ENCODE measurements at places on chromosomes 2 and 18. TPM values are rescaled to one million over a fixed set of nuclear protein-coding genes. Genes with fewer than 3 reads are reported as not detected.
A peak's percentile ranks its signal among the peaks of the same experiment; 100 is the strongest.

- no peak overlapping the region for H3K4me3 ChIP-seq
- no peaks in the 10 kb centered on the region for H3K27me3 ChIP-seq
- H3K27ac ChIP-seq, result no peak overlapping the region
- H3K36me3 ChIP-seq, result no peaks in the 10 kb centered on the region
These were observed 5.0 kb upstream of the TGIF1 start for GRCh38 chr18:3444954-3445353.

- H3K27me3 ChIP-seq, result no peaks in the 10 kb centered on the region
- no peaks in the 10 kb centered on the region for H3K4me1 ChIP-seq
- no peak for DNase-seq
- H3K27ac ChIP-seq, result no peak overlapping the region
- H3K4me3 ChIP-seq, result no peak overlapping the region
These were observed 187.2 kb downstream of the BCL11A start for GRCh38 chr2:60366135-60366712.

The ANKRD30B gene
- total RNA-seq, result not detected

GRCh38 chr2:219871351-219871750, 243.9 kb downstream of the SLC4A3 start:
- no peak overlapping the region for H3K27ac ChIP-seq
- no peak for DNase-seq
- no peaks in the 10 kb centered on the region for H3K27me3 ChIP-seq
- H3K36me3 ChIP-seq, result no peaks in the 10 kb centered on the region
- no peak overlapping the region for H3K4me3 ChIP-seq
- no peaks in the 10 kb centered on the region for H3K4me1 ChIP-seq

DNA sequence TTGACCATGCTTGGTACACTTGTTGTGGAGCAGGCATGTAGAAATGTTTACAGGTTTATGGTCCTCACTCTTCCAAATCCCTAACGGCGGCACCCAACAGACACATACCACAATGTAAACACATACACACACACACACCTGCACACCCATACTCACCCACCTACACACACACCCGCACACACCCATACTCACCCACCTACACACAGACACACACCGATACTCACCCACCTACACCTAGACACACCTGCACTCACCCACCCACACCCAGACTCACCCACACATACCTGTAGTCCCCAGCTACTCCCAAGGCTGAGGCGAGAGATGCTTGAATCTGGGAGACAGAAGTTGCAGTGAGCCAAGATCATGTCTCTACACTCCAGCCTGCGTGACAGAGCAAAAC, 1.5 kb upstream of the RAB6D start:
- H3K27me3 ChIP-seq, result no peaks in the 10 kb centered on the region
- no peak for DNase-seq
- no peak overlapping the region for H3K4me3 ChIP-seq
- H3K36me3 ChIP-seq, result no peaks in the 10 kb centered on the region
- H3K4me1 ChIP-seq, result no peaks in the 10 kb centered on the region

GRCh38 chr2:58606799-58607198, 365.7 kb upstream of the FANCL start:
- H3K4me3 ChIP-seq, result no peak overlapping the region
- no peak overlapping the region for H3K27ac ChIP-seq
- H3K36me3 ChIP-seq, result no peaks in the 10 kb centered on the region
- no peak for DNase-seq
- H3K4me1 ChIP-seq, result no peaks in the 10 kb centered on the region

The PRSS56 gene
- not detected for total RNA-seq

The C2orf72 gene
- 74.8 TPM for total RNA-seq

GRCh38 chr2:44136252-44136651, 32.4 kb upstream of the PPM1B start:
- H3K4me3 ChIP-seq, result no peak overlapping the region
- H3K4me1 ChIP-seq, result no peaks in the 10 kb centered on the region
- no peak for DNase-seq
- no peak overlapping the region for H3K27ac ChIP-seq
- no peaks in the 10 kb centered on the region for H3K36me3 ChIP-seq
- no peaks in the 10 kb centered on the region for H3K27me3 ChIP-seq

- no peaks in the 10 kb centered on the region for H3K27me3 ChIP-seq
- no peak overlapping the region for H3K4me3 ChIP-seq
- no peaks in the 10 kb centered on the region for H3K4me1 ChIP-seq
- no peaks in the 10 kb centered on the region for H3K36me3 ChIP-seq
These were observed 98.2 kb upstream of the ASAP2 start for GRCh38 chr2:9108210-9108967.

The TLX2 gene
- not detected for total RNA-seq

- peak; percentile 44 for DNase-seq
- peak within 1 kb of the TSS; percentile 100 for H3K27ac ChIP-seq
- H3K27me3 ChIP-seq, result no peaks in the 10 kb centered on the region
- H3K4me3 ChIP-seq, result peak within 1 kb of the TSS; percentile 96
These were observed at the start of gene KLF7 for GRCh38 chr2:207165121-207166038. Gene KLF7, minus strand, starts transcription at chr2:207165948. Its CDS starts 380 bp downstream, at chr2:207165568.

- H3K36me3 ChIP-seq, result no peaks in the 10 kb centered on the region
- H3K27me3 ChIP-seq, result no peaks in the 10 kb centered on the region
- no peak overlapping the region for H3K27ac ChIP-seq
- no peak overlapping the region for H3K4me3 ChIP-seq
- H3K4me1 ChIP-seq, result no peaks in the 10 kb centered on the region
These were observed 419.4 kb downstream of the MEIS1 start for GRCh38 chr2:66854298-66854697.

- no peaks in the 10 kb centered on the region for H3K27me3 ChIP-seq
- no peak for DNase-seq
- H3K4me1 ChIP-seq, result peaks cover 4% of the 10 kb centered on the region
- peaks cover 4% of the 10 kb centered on the region for H3K36me3 ChIP-seq
These were observed 55.2 kb downstream of the SNORC start for GRCh38 chr2:232925153-232925820.

DNA sequence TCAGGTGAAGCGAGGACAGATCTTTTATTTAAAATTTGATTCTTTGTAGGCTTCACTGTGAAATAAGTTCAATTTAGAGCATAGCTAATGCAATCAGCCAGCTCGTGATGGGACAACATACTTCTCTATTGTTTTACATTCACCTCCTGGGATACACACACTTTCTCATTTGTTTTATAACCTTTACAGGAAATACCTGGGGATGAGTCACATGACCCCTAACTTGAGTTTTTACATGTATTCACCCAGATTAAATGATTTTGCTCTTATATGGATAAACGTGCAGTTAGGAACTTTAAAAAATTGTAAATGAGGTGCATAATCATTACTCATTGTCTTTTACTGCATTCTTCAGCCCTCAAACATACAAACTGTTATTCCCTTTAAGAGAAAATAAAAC, 152.1 kb downstream of the NEDD4L start:
- H3K4me3 ChIP-seq, result no peak overlapping the region
- H3K4me1 ChIP-seq, result no peaks in the 10 kb centered on the region
- no peak for DNase-seq
- H3K36me3 ChIP-seq, result no peaks in the 10 kb centered on the region
- H3K27ac ChIP-seq, result no peak overlapping the region

DNA sequence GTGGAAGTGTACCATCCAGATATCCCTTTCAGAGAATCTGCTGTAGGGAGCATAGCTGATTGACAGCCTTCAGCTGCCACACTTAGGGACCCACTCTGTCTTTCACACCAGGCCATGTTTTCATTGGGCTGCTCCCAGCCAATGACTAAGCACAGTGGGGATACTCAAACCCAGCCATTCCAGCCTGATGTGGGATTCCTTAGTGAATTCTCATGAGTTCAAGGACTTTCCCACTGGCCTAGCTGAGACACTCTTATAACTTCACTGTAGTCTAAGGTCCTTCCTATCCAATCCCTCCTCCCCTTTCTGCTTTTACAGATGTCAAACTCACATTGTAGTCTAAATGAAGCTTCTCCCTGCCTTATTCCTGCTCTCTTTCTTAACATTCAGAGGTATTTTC, 201.2 kb downstream of the PIK3C3 start:
- no peak overlapping the region for H3K27ac ChIP-seq
- H3K27me3 ChIP-seq, result no peaks in the 10 kb centered on the region
- no peak overlapping the region for H3K4me3 ChIP-seq
- DNase-seq, result no peak
- H3K36me3 ChIP-seq, result no peaks in the 10 kb centered on the region

The OTX1 gene
- total RNA-seq, result 0.59 TPM

DNA sequence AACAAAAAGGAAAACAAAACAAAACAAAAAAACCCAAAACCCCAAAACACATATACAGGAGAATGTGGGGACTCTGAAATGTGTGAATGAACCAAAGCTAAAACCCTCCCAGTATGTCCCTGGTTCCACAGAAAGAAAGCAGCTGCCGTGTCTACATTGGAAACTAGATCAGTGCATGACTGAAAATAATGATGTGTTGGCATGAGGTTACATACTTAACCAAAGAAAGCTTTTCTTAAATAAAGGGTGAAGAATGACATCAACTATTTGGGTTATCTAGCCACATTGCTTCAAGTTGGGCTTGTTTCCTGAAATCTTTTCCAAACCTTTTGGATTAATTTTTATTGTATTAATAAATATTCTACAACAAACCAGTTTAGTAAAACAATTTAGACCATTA, 91.9 kb upstream of the FN1 start:
- H3K27me3 ChIP-seq, result no peaks in the 10 kb centered on the region
- H3K4me3 ChIP-seq, result no peak overlapping the region
- no peak for DNase-seq
- H3K27ac ChIP-seq, result no peak overlapping the region
- H3K36me3 ChIP-seq, result no peaks in the 10 kb centered on the region

The ALPP gene
- not detected for total RNA-seq

- H3K36me3 ChIP-seq, result no peaks in the 10 kb centered on the region
- H3K4me3 ChIP-seq, result no peak overlapping the region
- H3K27ac ChIP-seq, result no peak overlapping the region
- H3K4me1 ChIP-seq, result no peaks in the 10 kb centered on the region
- DNase-seq, result no peak
These were observed 176.7 kb upstream of the ST6GAL2 start for GRCh38 chr2:107062599-107063220.

- no peaks in the 10 kb centered on the region for H3K27me3 ChIP-seq
- no peaks in the 10 kb centered on the region for H3K36me3 ChIP-seq
- no peak for DNase-seq
- no peak overlapping the region for H3K27ac ChIP-seq
- H3K4me3 ChIP-seq, result no peak overlapping the region
These were observed 10.8 kb upstream of the BUB1 start for GRCh38 chr2:110688594-110689091.

DNA sequence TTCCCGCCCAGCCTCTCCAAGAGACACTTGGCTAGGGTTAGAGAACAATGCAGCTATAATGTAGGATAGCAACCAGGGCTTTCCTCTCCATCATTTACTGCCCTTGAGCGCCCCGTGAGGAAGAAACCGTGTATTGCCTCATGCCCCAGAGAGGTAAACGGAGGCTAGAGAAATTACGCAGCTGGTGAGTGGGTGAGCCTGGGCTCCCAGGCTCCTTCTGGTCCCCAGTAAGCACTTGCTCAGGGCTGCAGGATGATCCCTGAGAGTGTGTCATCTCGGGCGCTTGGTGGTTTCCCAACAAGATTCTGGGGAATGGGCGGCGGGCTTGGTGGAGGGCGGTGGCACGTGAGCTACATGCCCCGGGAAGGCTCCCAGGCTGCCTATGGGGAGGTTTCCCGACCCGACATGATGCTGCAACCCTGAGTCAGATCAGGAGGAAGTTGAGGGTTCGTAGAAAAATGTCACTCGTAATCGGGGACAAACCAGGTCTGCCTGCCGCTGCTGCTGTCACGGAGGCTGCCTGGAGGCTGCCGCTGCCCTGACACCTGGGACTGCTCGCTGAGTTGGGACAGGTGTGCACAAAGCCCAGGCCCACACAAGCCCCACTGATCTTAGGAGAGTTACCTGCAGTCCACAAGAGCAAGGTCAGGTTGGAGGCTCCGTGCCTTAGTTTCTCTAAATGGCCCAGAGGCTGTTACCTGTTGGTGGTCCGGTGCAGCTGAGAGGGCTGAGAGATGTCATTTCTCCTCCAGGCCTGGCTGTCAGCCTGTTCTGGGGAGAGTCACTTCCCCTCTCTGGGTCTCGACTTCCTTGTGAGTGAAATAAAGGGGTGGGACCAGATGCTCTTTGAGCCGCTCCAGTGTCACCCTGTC, at the start of gene GPR55:
TSS of gene GPR55 (minus strand) at position 773 of the 872 bp plus-strand sequence. CDS start 14,280 bp downstream, outside the sequence.
- H3K27me3 ChIP-seq, result no peaks in the 10 kb centered on the region
- H3K27ac ChIP-seq, result no peak within 1 kb of the TSS
- H3K4me1 ChIP-seq, result no peaks in the 10 kb centered on the region

DNA sequence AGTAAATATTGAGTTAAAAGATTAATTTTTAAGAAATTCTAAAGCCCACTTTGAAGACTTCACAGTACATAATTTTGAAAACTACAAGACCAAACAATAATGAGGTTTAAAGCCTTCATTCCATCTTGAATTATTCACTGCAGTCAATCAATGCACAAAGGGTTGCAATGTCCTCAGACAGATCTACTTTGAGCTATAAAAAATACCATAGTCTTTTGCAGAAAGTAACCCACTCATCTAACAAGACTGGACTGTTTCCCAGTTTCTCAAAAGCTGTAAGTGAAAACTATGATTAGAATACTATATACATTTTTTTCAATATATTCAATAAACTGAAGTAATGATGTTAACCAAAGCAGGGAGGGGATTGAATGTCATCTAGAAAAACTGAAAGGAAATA, 10.2 kb upstream of the RBM43 start:
- H3K36me3 ChIP-seq, result peaks cover 45% of the 10 kb centered on the region
- no peak for DNase-seq
- no peak overlapping the region for H3K27ac ChIP-seq
- no peaks in the 10 kb centered on the region for H3K4me1 ChIP-seq
- no peaks in the 10 kb centered on the region for H3K27me3 ChIP-seq
- H3K4me3 ChIP-seq, result no peak overlapping the region

GRCh38 chr18:36315736-36316135, 18.2 kb downstream of the FHOD3 start:
- no peak overlapping the region for H3K4me3 ChIP-seq
- no peaks in the 10 kb centered on the region for H3K4me1 ChIP-seq
- no peaks in the 10 kb centered on the region for H3K27me3 ChIP-seq
- DNase-seq, result no peak

- no peaks in the 10 kb centered on the region for H3K4me1 ChIP-seq
- no peak for DNase-seq
- no peaks in the 10 kb centered on the region for H3K27me3 ChIP-seq
- H3K4me3 ChIP-seq, result no peak overlapping the region
- H3K27ac ChIP-seq, result no peak overlapping the region
These were observed 165.0 kb downstream of the PLCL1 start for GRCh38 chr2:197969391-197969893.

The SLC14A1 gene
- total RNA-seq, result 1.0 TPM

GRCh38 chr2:40321822-40322221, 130.1 kb downstream of the SLC8A1 start:
- H3K27me3 ChIP-seq, result no peaks in the 10 kb centered on the region
- no peak overlapping the region for H3K4me3 ChIP-seq
- DNase-seq, result no peak
- no peaks in the 10 kb centered on the region for H3K4me1 ChIP-seq
- H3K27ac ChIP-seq, result no peak overlapping the region

DNA sequence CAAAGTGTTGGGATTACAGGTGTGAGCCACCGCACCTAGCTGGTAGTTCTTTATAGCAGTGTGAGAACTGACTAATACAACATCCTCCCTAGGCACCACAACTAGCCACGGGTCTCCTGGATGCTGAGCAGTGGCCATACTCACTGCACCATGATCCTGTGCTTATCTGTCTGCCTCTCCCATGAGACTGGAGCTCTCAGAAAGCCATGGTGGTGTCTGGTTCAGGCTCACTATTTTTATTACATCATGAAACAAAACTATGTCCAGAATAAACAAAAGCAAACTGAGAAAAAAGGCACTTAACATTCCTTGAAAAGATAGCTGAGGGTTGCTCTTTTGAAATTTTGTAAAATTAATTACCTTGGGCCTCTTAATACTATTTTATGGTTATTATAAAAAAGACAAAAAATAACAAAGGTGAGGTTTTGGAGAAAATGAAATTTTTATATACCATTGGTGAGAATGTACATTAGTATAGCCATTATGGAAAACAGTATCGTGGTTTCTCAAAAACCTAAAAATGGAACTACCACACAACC, 90.7 kb upstream of the TFCP2L1 start:
- H3K4me3 ChIP-seq, result no peak overlapping the region
- peaks cover 18% of the 10 kb centered on the region for H3K36me3 ChIP-seq
- H3K27me3 ChIP-seq, result no peaks in the 10 kb centered on the region
- H3K4me1 ChIP-seq, result no peaks in the 10 kb centered on the region
- no peak overlapping the region for H3K27ac ChIP-seq

Measured in liver (tissue), 10 donors.